ENCODE measurements at places on chromosomes 2 and 18. TPM values are rescaled to one million over a fixed set of nuclear protein-coding genes. Genes with fewer than 3 reads are reported as not detected.

- DNase-seq = no peak
Observed at GRCh38 chr2:120814352-120814751, 78.7 kb downstream of the GLI2 start.

- DNase-seq = no peak
Observed at GRCh38 chr2:151862700-151863099, 34.5 kb upstream of the ARL5A start.

- DNase-seq = no peak
Observed at GRCh38 chr2:108226564-108226963, 13.2 kb upstream of the SULT1C3 start.

Gene MAP3K19
- 4.8 TPM for polyA plus RNA-seq

Gene FTCDNL1
- 0.14 TPM for polyA plus RNA-seq

Gene PFN4
- 2.2 TPM for polyA plus RNA-seq
